Omental fat pad (tissue), 4 donors: ENCODE measurements at places on chromosomes 2 and 18.

GRCh38 chr2:133599211-133599803 is 31.0 kb upstream of the NCKAP5 start:
- DNase-seq, result no peak

DNA sequence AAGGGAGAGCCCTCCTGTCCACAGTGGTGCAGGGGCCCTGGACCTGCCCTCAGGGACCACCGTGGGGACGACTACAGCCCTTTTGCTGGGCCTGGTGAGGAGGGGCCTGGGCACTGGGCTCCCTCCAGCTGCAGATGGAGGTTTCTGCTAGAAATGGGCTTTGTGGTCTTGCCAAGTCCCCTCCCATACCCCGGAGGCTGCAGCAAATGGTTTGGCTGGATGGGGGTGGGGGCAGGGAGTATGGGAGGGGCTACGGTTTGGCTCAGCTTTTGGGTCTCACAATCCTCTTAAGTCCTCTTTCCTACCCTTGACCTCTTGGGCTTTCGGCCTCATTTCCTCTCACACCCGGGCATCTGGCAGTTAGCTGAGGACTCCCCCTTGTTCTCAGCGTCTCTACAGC is 21.7 kb downstream of the TET3 start:
- no peak for DNase-seq

DNA sequence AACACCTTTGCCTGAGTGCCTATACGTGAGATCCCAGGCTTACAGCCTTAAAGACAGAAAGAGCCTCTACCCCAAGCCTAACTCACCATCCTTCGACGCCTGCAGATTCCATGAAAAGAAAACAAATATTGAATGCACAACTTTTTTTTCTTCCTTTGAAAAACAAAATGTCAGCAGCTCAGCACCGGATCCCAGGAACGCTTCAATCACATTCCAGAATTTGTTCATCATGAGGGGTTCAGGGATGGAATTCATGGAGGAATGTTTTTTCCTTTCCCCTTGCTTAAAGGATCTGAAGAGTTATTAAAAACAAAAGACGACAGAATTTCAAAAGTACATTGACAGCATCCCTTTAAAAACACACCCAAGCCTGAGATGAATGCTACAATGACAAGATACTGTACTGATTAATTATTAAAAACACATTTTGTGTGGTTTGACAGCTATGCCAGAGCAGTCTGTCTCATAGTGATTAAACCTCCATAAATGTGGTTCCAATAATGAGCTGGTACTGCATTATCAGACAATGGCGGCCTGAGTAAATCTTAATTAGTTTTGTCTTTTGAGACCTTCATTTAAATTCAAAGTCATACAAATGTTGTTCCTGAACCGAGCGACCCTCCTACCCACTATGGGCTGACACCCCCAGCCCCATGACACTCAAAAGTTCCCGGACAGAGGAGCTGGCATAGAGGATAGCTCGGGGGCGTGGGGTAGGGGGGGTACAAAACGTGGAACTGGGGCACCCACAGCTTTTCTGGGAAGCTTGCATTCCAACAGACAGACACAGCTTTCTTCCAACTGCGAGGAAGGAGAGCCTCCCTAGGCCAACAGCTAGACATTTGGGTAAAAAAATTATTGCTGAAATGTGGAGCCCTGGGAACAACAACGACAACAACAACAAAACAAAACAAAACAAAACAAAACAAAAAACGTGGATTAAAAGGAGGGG is 227.5 kb downstream of the TTC32 start:
- DNase-seq, result no peak

DNA sequence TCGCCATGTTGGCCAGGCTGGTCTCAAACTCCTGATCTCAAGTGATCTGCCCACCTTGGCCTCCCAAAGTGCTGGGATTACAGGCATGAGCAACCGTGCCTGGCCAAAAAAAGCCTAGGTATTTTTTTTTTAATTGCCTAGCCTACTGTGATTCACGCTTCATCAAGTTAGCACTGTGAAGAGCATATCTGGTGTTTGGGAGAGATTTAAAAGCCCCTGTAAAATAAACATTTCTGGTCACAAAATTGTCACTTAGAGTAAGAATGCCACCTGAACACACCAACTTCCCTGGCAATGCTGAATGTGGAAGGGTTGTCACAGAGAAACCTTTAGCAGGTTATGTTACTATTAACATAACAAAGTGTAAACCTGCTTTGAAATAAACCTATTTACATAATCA is 39.7 kb upstream of the CHAC2 start:
- DNase-seq, result no peak

GRCh38 chr2:133690780-133691179 is 122.5 kb upstream of the NCKAP5 start:
- no peak for DNase-seq

GRCh38 chr2:121004950-121005349 is 269.3 kb downstream of the GLI2 start:
- DNase-seq, result no peak

GRCh38 chr2:240759459-240759858 is 60.6 kb downstream of the KIF1A start:
- no peak for DNase-seq

DNA sequence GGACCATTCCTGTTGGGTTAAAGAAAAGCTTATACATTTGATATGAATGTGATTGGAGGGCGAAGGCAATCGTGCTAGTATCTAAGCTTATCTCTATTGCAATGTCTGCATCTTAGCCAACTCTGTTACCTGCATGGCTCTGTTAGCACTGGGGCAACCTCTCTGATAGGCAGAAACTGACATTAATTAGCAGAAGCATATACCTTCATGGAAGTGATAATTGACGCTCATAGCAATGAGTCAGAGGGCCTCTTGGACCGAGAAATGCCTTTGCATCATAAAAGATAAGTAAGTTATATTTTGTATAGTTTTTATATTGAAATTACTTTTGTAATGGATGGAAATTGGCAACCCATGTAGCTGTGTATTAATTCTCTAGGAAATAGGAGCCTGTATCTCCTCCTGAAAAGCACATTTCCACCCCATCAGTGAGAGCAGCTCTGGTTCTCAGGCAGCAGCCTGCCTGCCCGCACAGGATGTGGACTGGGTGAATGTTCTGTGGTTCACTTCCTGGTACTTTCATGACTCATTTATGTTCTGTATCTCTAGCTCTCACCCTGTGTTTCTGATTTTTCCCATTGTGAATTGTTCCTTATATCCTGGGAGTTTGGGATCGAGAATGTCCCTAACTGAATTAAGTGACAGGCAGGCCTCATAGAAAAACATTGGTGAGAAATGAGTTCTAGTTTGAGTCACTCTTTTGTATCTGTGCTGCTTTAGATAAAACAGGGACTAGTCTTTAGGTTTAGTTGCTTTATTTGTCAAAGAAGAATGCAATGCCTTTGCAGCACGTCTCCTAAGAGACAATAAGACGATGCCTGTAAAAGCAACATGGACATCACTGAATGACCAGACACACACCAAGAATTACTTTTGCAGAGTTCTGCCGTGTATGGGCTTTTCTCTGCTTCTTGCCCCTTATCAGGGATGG is 344.9 kb downstream of the DCDC2C start:
- DNase-seq, result no peak

DNA sequence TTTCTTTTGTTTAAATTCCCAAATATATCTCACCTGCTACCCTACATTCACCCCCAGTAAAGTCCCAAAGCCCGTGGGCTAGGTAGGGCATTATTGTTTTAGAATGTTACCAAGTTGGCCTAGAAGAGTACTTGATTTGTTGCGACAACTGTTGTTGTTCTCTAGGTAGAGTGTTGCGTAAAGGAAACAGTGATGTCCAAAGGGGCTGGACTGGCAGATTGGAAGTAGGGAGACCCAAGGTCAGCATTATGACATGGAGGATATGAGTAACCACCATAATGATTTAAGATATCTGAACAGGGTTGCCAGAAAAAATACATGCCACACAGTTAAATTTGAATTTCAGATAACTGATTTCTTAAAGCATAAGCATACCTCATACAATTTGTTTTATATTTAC is 39.2 kb downstream of the SCN1A start:
- DNase-seq, result no peak

- no peak for DNase-seq
Observed at GRCh38 chr2:60534052-60534685, 19.3 kb downstream of the BCL11A start.

- no peak for DNase-seq
Observed at GRCh38 chr18:11308499-11308898, 159.1 kb upstream of the PIEZO2 start.

DNA sequence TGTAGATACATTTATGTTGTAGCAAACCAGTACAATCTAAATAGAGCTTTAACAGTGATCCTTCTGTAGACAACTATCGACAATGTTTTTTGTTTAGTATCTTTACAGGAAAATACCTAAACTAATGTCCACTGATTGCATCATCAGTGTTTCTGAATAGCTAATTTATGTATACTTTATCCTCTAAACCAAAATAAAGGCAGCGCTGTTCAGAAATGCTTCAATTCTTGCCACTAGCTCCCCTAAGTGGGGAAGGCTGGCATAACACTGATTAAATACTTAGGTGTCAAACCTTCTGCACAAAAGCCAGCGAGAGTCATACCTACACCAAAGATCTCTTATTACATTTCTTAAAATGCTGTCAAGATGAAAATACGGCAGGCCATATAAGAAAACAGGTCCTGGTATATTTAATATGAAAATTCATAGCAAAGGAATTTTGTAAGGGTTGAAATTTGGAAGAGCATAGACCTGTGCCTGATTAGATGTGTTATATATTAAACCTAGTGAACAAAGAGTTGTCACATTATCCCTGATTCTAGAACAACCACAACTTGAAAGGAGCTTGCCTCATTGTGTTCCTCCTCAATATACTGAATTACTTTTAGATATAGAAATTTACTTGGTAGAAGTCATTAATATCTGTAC is 1693.4 kb upstream of the SLC39A10 start:
- no peak for DNase-seq

DNA sequence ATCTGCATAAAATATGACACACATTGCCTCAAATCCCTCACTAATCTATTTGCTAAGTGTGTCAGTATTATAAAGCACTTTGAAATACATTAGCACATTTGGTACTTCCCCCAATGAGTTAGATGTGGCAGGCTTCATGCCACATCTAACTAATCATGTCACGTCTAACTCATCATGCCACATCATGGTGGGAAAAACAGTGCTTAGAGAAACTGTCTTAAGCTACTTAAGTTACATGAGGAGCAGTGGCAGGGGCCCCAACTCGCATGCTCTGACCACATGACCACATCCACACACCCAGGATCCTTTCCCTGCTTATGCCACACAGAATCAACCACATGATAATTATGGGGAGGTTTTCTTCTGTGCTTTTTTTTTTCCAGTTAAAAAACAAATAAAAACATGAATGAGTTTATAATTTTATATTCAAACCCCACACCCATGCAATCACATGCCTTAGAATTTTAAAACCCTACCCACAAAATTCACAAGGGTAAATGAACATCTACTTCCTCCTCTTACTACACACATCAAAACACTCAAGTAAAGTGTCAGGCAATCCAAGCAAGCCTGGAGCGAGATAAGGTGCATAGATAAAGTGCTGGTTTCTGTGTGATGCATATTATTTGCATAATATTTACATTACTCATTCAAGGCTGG is 1.6 kb downstream of the ABCA12 start:
- no peak for DNase-seq

DNA sequence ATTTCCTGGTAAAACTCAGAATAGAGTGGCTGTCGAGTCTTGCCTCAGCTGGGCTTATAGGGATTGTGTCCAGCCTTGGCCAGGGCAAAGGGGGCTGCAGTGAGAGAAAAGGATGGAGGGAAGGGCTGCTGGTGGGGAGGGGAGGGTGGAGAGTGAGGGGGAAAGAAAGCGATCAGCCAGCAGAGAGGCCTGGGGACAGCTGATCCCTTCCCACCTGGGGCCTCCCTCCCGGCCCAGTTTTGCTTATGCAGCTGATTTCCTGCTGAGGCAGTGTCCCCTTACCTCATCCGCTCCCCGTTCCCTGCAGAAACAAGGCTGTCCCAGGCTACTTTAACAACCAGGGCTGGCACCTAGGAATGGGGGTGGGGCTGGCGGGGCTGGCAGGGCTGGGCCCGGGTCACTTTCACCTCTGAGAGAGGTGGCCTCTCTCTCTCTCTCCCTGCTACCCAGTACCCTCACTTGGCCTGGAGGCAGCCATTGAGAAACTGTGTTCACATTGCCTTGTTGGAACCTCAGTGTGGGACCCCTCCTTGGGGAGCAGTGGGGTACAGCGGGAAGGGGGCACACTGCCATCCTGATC is 12.2 kb upstream of the GMPPA start:
- DNase-seq, result no peak

DNA sequence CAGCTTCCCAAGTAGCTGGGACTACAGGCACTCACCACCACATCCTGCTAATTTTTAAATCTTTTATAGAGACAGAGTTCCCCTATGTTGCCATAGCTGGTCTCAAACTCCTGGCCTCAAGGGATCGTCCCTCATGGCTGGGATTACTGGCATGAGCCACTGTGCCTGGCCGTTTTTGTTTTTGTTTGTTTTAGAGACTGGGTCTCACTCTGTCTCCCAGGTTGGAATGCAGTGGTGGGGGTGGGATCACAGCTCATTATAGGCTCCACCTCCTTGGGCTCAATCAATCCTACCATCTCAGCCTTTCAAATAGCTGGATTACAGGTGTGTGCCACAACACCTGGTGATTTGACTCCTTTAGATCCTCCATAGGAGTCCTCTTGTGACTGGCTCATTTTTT is 19.5 kb upstream of the ZDBF2 start:
- DNase-seq, result no peak

GRCh38 chr2:70388128-70388527 is 86.3 kb upstream of the FAM136A start:
- no peak for DNase-seq

GRCh38 chr2:174247474-174248186 is 702 bp downstream of the OLA1 start:
- no peak for DNase-seq

GRCh38 chr2:99205491-99205890 is 24.5 kb downstream of the MRPL30 start:
- no peak for DNase-seq

DNA sequence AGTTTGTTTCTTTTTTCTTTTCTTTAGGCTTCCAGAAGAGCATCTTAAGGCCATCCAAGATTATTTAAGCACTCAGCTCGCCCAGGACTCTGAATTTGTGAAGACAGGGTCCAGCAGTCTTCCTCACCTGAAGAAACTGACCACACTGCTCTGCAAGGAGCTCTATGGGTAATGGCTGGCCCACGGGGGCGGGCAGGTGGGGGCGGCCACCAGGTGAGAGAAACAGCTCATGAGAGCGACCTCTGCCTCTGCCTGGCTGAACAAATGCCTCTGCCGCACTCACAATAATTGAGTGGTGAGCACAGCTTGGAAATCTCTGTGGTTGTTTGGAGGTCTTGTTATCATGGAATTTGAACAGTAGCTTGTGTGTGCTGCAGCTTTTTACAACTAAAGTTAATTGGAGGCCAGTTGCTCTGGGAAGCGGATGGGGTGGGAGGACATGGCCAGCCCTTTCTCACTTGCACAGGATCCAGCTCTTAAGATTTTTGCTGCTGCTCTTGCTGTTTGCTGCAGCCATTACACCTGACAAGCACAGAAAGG is 70.4 kb downstream of the INPP5D start:
- DNase-seq, result no peak

- DNase-seq, result no peak
Observed at GRCh38 chr18:63264871-63265270, 54.7 kb downstream of the BCL2 start.
